Activated T-helper 1 cell treated with anti-CD3 and anti-CD28 coated beads, Interleukin-12 subunit alpha, Interleukin-12 subunit beta, Interleukin-2, Interleukin-4 antibody, amounts not matched to agents 30 ng/mL and 10 ng/mL and 1 ng/mL, durations not matched to agents 14 hours and 24 hours and 36 hours (primary cell): ENCODE measurements at places on chromosomes 1 and 21. TPM values are rescaled to one million over a fixed set of nuclear protein-coding genes. Genes with fewer than 3 reads are reported as not detected.

ARMH1 gene
- 95.3 and 99.8 TPM in 2 replicates for total RNA-seq

FMN2 gene
- total RNA-seq, result not detected in 2 replicates

UBASH3A gene
- total RNA-seq, result 69.1 and 70.8 TPM in 2 replicates

ZNF670 gene
- 2.5 and 2.9 TPM in 2 replicates for total RNA-seq

C1orf94 gene
- total RNA-seq, result not detected in 2 replicates

IFI44 gene
- total RNA-seq, result 26.9 and 28.1 TPM in 2 replicates

ADORA1 gene
- total RNA-seq, result not detected in 2 replicates

INAVA gene
- 0.16 TPM in 1 of 2 replicates, not detected in the other for total RNA-seq

SLAMF9 gene
- not detected in 2 replicates for total RNA-seq

CA6 gene
- total RNA-seq, result 2.2 and 2.6 TPM in 2 replicates

HCN3 gene
- 2.5 and 3.3 TPM in 2 replicates for total RNA-seq

SDHC gene
- total RNA-seq, result 157 and 162 TPM in 2 replicates

GUCA2B gene
- total RNA-seq, result not detected in 2 replicates

DIO1 gene
- total RNA-seq, result not detected in 2 replicates

KCNN3 gene
- 0.34 and 0.36 TPM in 2 replicates for total RNA-seq

TLR5 gene
- not detected in 2 replicates for total RNA-seq

CFAP74 gene
- not detected in 2 replicates for total RNA-seq

TNNI3K gene
- not detected in 2 replicates for total RNA-seq

HAO2 gene
- total RNA-seq, result not detected in 2 replicates

ZNF648 gene
- total RNA-seq, result not detected in 2 replicates

DNALI1 gene
- not detected in 2 replicates for total RNA-seq

TNFRSF9 gene
- total RNA-seq, result 57.0 and 60.5 TPM in 2 replicates

SPRR2G gene
- total RNA-seq, result not detected in 2 replicates

IFI44L gene
- total RNA-seq, result 16.7 and 21.8 TPM in 2 replicates
